ENCODE measurements at places on chromosomes 3 and 15.

- DNase-seq: no peak
Observed at GRCh38 chr3:17091910-17092582, 207.3 kb downstream of the PLCL2 start.

DNA sequence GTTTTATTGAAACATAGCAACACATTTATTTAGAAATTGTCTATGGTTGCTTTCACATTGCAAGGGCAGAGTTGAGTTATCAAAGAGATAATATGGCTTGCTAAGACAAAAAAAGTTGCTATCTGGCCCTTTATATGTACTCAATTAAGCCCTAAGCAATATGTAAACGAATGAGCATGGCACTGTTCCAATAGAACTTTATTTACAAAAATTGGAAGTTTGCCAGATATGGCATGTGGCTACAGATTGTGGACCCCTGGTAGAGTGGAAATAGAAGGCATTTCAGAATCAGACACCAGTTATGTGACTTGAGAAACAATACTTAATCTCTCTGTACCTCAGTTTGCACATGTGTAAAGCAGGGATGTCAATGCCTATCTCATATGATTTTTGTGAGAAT is 515.6 kb upstream of the SGO1 start:
- no peak for DNase-seq

- DNase-seq: no peak
Observed at GRCh38 chr3:38717355-38718240, 68.1 kb upstream of the SCN5A start.

- DNase-seq: no peak
Observed at GRCh38 chr3:195458316-195458717, 15.5 kb upstream of the ACAP2 start.

DNA sequence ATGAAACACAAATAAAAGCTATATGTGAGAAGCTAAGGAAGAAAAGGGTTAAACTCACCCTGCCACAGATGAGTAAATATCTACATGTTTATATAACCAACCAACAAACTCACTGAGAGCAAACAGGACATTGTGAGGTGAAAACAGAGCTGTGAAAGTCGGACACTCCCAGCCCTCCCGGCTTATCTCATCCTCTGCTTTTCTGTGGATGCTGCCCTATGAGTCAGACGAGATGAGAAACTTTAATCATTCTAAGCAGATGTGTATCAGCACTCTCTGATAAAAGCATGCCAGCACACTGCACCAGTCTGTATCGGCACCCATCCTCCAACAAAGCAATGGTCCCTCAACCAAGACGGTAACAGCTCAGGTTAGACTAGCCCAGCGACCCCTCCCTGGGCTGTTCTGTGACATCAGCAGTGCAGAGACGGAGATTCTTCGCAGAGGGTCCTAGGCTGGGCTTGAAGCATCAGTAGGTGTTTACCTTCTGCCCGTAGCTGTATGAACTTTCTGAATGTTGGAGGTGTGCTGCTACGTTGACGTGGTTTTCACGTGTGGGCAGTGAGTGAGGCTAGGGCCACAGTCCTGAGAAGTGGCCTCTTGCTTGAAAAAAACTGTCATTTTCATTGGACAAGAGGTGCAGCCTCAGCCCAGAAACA is 119.8 kb upstream of the ALDH1A3 start:
- peak; percentile 60 for DNase-seq
